NCI-H1436 treated with DMSO at 0.1 percent for 48 hours (cell line): ENCODE measurements at places on chromosomes 3 and 15.

GRCh38 chr3:147797095-147797494 lies 387.9 kb downstream of the ZIC1 start:
- peak; percentile 96 for DNase-seq

- DNase-seq, result no peak
These were observed 41.6 kb downstream of the MRAS start for GRCh38 chr3:138389841-138390581.

- DNase-seq, result no peak
These were observed 752.3 kb downstream of the NR2F2 start for GRCh38 chr15:97082830-97083229.

DNA sequence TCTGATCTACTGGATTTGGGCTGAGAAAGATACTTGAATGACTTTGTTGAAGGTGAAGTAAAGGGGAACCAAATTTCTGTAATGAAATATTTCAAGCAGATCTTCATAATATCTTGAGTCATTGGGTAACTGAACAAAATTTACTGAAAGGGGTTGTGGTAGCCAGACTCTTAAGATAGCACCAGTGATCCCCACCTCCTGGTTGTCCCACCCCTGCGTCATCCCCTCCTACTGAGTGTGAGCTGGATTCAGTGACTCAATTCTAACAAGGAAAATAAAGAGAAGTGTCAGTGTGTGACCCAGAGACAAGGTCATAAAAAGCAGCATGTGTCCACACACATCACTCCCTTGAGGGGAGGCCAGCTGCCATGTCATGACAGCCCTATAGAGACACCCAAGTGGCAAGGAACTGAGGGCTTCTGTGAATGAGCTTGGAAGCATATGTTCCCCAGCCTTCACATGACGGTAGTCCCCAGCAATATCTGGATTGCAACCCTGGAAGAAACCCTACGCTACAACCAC lies 107.1 kb downstream of the MECOM start:
- DNase-seq, result no peak

DNA sequence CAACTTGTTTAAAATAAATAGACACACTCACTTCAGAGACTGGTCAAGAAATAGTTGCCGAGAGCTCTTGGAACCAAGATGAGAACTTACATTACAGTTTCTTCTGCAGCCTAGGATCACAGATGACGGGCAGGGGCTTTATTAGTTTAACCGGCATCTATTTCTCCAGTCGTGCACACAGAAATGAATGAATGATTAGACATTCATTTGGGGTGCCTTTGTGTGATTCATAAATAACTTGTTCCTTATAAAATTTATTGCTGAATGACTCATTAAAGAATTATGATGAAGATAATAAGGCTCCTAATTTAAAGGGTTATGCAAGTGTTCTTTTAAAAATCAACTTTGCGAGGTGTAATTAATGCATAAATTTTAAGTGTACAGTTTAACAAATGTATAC lies 20.8 kb downstream of the NFKBIZ start:
- DNase-seq, result no peak

DNA sequence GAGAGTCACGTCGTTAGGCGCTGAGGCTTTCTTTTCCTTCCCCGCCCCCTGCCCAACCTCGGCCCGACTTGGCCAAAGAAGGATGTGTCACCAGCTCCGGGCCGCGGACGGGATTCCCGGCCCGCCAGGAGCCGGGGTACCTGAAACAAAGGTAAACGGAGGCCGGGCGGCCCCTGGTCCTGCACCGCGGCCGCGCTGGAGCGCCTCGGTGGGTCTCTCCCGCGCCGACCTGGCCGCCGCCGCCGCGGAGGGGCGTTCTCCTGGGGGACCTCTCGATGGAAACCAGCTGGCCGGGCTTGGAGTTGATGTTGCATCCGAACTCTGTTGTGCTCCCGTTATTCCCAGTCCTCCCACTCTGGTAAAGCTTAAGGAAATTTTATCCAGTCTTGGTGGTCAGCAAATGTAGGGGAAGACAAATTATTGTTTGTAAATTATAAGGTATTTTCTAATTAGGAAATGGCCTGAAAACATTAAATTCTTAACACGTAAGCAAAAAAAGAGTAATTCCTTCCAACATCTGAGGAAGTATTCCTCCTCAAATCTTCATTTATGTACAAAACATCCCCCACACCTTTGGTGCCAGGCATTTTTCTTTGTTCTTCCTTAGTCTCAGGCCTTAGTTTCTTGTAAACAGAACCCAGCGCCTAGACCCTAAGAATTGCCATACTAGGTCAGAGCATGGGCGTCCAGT lies 888 bp downstream of the PPP2R3A start:
- no peak for DNase-seq

DNA sequence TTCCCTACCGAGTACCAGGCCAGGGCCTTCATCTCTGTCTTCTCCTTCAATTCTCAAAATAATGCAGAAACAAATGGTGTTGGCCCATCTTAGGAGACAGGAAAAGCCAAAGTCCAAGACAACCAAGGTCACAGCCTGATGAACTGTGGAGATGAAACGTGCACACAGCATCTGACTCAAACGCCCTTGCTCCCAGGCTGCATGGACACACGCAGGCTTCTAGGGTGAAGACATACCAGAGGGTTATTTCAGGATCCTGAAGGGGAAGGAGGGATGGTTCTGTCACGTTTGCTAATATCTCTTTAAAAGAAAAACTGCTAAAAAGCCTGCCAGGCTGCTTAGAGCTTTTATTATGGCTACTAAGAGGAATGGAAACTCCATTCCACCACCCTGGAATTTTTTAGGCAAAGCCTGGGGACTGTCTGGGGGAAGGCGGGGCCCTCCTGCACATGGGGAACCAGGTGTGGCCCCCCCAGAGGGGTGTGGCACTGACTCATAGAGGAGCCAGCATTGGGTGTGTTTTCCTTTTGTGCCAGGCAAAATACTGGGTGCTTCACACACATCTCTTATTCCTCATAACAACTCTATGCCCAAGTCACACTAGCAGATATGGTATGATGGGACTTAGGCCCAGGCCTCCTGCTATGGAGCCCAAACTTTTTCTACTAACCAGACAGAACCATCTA lies 62.9 kb downstream of the UMPS start:
- no peak for DNase-seq

DNA sequence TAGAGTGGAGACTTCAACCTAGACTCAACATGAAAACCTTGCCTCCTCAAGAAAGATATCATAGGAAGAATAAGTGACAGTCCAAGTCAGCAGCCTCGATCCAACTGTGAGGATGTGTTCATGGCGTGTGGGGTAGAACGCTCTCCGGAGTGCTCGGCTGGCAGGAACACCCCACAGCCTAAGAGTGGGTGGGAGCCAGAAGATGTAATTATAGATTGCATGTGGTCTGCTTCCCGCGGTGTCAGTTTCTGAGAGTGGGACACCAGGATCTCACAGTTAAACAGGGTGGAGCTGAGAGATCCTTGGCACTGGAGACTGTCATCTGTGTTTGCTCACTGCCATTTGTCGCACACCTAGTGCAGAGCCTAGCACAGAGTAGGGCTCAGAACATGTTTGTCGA lies 158.0 kb downstream of the CTNNB1 start:
- DNase-seq, result no peak

- DNase-seq, result no peak
These were observed 33.0 kb upstream of the LACTB start for GRCh38 chr15:63088533-63089245.

GRCh38 chr3:19488939-19489338 lies 340.6 kb downstream of the KCNH8 start:
- no peak for DNase-seq

DNA sequence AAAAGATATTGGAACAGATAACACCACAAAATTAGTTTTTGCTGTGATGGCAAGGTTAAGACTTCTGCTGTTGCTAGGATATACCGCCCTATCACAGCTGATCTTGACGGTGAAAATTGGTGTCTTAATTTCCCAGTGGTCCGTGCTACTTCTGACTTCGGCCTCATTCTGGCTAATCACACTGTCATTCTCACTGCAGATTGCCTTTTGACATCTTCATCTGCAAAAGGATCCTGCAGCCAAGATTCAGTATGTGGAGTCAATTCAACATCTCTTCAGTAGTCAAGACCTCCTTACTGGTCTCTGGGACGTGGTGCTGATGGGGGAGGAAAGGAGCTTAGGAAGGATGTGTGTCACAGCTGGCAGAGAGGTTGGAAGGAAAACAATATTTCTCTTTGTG lies 438.6 kb downstream of the WDR72 start:
- DNase-seq, result no peak

- no peak for DNase-seq
These were observed 29.4 kb downstream of the GAP43 start for GRCh38 chr3:115652738-115653137.

DNA sequence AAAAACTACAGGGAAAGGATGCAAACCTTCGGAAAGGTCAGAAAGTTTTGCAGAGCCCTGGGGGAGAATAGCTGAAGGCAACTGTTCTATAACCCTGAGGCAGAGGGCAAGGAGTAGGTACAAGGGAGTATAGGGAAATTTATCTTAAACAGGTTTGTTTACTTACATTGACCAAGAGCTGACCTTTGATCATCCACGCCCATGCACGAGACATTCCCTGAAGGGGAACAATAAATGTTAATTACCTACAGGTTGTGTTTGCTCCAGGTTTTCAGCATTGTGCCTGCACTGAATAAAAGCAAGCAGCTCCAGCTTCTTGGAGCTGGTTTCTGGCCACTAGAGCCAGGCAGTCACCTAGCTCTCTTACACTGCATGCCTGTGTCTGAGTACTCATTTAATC lies 524.5 kb upstream of the TGFBR2 start:
- DNase-seq, result no peak

- DNase-seq, result no peak
These were observed 604.3 kb upstream of the CFAP20DC start for GRCh38 chr3:59654123-59654479.

DNA sequence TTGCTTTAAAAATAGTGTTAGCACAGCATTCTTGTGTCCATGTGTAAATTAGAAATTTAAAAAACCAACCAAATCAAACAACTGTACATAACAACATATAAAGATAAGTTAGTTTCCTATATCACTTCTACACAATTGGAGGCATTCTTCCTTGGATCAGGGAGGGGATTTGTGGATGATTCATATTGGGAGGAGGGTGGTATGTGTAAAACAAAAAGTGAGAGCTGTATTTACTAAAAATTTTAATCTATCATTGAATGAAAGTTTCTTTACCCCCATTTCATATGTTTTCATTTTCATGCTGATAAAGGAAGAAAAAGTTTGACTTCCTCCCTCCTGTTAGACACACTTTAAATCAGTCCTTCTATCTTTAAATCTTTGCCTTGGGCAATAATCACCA lies 325.0 kb downstream of the SATB1 start:
- DNase-seq, result no peak

DNA sequence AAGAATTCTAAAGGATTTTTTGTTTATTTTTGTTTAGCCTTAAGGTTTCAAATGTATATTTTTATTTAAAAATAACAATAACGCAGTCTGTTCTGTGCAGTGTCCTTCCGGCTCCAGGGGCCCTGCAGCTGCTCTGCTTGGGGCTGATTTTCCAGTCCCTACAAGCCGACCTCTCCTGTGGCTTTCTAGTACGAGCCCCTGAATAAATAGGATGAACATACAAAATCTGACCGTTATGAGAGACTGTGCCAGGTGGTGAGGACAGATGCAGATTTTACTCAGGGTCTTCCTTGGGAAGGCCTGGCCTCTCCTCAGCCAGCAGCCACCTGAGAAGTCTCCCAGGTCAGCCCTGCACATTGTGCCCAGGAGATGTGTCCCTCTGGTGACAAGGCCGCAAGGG lies 59.2 kb upstream of the ADAMTS17 start:
- no peak for DNase-seq
